ENCODE measurements at places on chromosomes 1 and 21.

DNA sequence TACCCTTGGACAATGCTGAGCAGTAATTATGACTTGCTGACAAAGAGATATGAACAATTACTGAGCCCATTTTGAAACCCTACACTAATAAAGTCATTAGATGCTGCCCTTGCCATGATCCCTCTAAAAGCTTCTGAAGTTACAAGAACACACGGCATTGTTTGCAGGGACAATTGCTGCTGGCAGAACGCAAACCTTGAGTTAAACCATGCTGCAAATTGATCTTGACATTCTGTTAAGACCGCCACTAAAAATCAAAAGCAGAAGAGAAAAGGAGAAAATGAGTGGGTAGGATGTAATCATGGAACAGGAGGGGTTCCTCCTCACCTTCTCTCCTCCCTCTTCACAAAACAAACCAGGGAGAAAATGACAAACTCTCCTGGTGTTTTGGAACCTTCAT lies 136.2 kb upstream of the DMRTA2 start:
- DNase-seq: no peak

GRCh38 chr1:53567851-53568250 lies 108.7 kb downstream of the DMRTB1 start:
- DNase-seq: no peak

GRCh38 chr1:9842073-9842711 lies 18.4 kb upstream of the CLSTN1 start:
- DNase-seq: no peak

DNA sequence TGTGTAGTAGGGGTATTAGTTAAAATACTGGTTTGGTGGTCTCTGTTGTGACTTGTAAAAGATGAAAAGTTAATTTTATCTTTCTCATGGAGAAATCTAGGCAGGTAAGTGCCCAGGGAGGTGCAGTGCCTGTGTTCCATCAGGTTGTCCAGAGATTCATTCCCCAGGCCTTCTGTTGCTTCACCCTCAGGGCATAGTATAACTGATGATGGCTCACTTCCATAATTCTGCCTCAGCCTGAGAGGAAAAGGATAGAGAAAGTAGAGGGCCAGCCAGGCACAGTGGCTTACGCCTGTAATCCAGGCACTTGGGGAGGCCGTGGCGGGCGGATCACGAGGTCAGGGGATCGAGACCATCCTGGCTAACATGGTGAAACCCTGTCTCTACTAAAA lies 153.9 kb downstream of the FMN2 start:
- no peak for DNase-seq

DNA sequence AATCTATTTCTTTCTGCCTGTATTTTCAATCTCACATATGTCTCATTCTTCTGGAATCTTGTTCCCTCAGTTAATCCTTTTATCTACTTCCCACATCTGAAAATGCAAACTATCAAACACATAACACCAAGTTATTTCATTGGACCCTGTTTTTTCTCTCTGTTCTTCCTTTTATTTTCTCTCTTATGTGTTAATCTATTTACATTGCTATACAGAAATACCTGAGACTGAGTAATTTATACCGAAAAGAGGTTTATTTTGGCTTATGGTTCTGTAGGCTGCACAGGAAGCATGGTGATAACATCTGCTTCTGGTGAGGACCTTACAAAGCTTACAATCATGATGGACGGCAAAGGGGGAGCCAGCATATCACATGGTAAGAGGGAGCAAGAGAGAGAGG lies 247.6 kb downstream of the TGFB2 start:
- DNase-seq: no peak

DNA sequence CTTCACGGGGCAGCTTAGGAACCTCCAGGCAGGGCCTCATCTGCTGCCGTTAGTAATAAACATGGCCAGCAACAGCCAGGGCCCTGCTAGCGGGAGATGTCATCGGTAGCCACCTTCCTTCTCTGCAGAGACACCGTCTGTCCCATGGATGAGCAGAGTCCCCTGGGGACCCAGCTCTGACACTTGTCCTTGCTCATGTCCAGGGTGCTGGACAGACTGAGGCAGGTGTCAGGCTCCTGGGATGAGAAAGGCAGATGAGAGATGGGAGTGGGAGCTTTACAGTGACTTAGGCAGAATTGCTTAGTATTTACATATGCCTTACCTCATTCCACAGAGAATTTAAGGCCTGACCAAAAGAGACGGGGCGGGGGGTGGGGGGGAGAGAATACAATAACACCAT lies 25.0 kb downstream of the CAPN2 start:
- no peak for DNase-seq

DNA sequence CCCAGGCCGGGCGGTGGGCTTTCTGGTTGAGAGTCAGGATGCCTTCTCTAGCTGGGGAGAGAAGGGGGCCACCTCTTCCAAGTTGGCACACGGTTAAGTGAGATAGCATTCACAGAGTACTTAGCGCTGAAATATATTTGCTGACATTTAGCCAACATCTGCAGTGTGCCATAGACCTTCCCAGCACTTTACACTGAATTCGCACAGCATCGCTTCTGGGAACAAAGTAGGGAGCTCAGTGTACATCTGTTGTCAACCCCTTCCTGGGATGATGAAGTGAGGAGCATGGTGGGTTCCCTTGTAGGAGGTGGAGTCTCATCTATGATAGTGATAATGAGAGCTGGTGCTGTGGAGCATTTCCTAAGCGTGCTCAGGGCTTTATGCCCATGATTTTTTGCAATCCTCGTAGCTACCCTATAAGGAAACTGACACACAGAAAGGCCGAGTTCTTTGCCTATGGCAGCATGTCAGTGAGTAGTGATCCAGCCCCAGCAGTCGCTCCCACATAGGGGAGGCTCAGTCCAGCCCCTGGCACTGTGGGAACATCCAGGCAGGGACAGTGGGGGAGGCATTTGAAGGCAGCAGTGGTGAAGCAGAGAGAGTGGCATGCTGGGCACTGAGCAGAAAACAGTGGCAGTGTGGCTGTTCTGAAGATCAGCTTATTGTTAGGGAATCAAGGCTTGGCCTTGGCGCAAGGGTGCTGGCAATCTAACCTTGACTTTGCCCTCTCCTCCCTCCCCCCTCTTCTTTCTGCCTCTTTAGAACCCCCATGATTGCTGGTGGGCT lies 176.2 kb downstream of the PGBD5 start:
- DNase-seq: no peak

GRCh38 chr1:248361121-248361715 lies at the start of gene OR2T4:
TSS of gene OR2T4 (plus strand) at chr1:248361665. CDS start at chr1:248361665, 0 bp downstream.
- DNase-seq: no peak

- no peak for DNase-seq
Observed at GRCh38 chr1:8211883-8212579, 105.9 kb upstream of the SLC45A1 start.

DNA sequence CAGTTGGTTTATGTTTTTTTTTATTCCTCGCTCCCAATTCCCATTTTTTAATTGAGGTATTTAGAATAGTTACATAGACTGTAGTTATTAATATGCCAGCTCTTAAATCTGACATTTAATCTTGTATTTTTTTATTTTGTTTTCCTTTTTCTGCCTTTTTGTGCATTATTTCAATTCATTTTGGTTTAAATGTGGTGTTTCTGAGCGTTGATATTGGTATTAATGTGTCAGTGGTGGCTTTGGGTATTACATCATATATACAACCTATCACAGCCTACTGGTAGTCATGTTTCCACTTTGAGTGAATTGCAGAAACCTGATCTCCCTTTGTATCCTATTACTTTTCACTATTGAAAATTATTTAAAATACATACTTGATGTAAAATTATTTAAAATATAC lies 1027.3 kb downstream of the KCNT2 start:
- no peak for DNase-seq

DNA sequence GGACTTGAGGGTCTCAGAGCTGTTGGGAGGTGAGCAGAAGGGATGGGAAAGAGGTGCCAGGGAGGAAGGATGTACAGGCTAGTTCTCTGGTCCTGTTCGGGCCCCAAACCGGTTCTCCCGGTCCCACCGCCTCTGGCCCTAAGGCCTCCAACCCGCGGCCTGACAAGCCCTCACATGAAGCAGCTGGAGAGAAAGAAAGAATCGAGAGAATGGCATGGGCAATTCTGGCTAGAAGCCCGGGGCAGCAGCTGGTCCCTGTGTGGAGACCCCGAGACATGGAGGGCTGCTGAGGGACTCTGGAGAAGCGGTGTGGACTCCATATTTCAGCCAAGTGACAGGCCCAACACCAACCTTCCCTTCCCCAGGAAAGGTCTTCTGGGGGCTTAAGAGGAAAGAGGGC lies 730 bp downstream of the CDC42SE1 start:
- no peak for DNase-seq

- no peak for DNase-seq
Observed at GRCh38 chr1:182603646-182604174, 479 bp downstream of the RGS16 start.

DNA sequence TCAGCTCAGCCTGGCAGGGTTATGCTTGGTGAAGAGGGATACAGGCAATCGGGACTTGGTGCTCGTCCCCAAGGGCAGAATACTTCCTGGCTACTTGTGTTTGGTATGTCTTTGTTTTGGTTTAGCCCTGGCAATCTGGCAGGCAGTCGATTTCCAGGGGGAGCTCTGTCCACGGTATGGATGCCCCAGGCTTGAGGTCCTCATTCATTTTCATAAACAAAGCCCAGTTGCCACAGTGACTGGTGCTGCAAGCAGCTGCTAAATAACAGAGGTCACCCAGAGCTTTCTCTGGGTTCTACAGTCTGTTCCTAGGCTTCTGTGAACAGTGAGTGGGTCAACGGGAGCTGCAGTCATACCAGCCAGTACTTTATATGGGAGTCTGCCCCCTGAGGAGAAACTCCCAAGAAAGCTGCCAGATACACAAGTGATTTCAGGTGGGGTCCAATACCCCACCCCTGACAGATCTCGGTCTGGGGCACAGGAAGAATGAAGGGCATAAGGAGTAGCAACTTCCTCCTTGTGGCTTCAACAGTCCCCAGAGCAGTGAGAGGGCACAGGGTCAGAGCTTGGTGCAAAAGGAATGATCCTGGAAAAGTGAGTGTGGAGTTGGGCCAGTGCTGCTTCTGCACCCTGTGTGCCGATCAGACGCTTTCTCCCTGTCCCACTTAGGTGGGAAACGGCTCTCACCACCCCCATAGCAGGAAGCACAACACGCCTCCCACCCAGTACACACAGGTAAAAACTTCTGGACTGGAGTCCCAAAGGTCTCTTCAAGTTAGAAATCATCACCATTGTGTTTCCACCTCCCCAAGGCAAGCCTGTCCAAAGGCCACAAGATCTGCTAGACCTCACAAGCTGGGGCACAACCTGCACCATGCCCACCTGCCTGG lies 55.5 kb downstream of the TGFBR3 start:
- no peak for DNase-seq

- DNase-seq: no peak
Observed at GRCh38 chr1:218699421-218699820, 354.3 kb downstream of the TGFB2 start.

GRCh38 chr1:248802454-248802853 lies 23.3 kb downstream of the SH3BP5L start:
- no peak for DNase-seq

DNA sequence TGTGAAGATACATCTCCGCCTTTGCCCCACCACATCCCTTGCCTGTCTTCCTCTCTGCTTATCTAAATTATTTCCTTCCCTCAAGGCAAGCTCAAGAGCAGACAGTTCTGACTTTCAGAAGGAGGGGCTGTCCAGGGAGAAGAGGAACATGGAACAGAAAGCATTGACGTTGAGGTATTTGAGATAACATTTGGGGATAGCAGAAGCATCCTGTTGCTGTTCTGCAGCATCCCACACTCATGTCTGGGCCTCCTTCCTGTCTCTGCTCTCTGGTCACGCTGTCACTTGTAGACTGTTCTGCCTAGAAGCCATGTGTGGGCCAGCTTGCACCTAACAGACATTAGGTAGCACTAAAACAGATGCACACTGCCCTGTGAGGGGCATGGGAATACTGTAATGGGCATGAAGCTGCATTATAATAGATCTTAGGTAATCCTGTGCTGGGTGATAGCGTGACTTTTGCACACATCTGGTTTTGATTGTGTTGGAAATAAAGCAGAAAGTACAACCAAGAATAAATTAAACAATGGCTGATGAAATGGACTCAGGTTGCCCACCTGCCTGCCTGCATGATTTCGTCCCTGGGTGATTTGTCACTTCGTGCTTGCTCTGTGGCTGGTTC lies 660 bp upstream of the RD3 start:
- no peak for DNase-seq

DNA sequence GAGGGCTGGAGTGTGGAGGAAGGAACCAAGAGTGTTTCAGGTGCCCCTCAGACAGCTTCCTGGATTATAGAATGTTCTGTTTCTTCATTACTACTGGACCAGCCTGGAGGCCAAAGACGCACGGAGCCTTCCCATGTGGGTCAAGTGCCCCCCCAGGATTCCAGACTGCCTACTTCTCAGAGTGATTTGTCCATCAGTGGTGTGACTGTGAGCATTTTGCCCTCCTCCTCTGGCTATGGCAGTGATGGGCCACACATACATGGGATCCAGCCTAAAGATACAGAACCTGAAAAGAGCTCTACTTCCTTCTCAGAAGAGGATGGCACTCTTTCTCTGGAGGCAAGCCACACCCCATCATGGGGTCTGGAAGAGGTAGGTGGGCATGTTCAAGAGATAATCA lies 64.9 kb downstream of the MACF1 start:
- DNase-seq: no peak

- DNase-seq: no peak
Observed at GRCh38 chr21:38973552-38973951, 167.8 kb downstream of the ETS2 start.

- DNase-seq: no peak
Observed at GRCh38 chr1:208061118-208061517, 150.2 kb upstream of the CD34 start.

DNA sequence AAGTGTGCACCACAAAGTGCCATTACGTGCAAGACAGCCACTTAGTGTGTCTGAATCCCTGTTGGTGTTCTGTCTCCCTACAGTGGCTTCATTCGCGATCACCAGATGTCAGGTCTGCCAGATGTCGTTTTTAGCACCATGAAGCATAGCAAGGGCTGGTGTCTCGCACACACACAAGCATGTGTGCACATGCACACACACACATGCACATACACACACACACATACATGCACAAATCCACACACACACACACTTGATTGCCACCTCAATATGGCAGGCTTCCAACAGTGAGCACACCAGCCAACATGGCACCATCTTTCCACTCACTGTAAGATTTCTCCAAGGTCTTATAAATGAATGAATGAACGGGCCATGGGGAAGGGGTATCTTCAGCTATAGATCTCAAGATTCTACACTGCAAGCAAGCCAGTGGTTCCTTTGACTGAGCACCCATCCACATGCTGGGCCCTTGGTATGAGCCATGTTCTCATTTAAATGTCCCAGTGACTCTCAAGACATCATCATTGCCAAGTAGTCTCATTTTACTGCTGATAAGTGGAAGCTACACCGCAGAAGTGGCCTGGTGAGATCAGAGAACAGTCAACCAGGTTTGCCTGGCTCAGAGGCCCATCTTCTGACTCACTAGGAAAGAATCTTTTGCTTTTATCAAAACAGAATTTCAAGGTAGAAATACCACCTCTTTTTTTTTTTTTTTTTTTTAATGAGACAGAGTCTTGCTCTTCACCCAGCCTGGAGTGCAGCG lies 84.9 kb downstream of the SIM2 start:
- no peak for DNase-seq

GRCh38 chr1:31161571-31161970 lies 78.1 kb downstream of the NKAIN1 start:
- no peak for DNase-seq

GRCh38 chr1:82848043-82848442 lies 1047.3 kb downstream of the ADGRL2 start:
- no peak for DNase-seq
